Suppressor macrophage treated with lipopolysaccharide for 1 hour (primary cell): ENCODE measurements at places on chromosomes 4 and X.

DNA sequence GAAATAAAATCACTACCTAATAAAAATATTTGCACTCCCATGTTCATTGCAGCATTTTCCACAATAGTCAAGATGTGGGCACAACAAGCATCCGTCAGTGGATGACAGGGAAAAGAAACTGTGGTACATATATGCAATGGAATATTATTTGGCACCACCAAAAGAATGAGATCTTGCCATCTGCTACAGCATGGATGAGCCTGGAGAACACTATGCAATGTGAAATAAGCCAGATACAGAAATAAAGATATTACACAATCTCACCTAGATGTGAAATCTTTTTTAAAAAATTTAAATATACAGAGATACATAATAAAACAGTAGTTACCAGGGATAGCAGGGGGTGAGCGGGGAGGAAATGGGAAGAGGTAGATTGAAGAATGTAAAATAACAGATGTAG lies 44.8 kb downstream of the LDB2 start:
- no peak for DNase-seq

GRCh38 chr4:168978001-168978700 lies 31.9 kb downstream of the CBR4 start:
- no peak for DNase-seq

DNA sequence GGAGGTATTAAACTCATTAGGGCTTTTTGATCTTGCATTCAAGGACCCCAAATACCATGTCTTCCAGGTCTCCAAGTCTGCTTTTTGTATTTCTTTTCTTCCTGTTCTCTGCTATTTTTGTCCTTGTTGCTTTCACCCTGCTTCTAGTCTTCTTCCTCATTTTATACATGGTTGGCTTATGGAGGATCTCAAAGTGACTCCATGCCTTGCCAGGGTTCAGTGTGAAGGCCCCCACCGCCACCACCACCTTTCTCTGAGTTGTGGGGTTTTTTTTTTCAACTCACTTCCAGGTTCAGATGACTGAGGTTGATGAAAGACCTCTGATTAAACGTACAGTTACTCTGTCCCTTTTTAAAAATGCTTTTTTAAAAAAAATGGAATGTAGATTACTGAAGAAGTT lies 96.3 kb downstream of the MAML3 start:
- DNase-seq: no peak

DNA sequence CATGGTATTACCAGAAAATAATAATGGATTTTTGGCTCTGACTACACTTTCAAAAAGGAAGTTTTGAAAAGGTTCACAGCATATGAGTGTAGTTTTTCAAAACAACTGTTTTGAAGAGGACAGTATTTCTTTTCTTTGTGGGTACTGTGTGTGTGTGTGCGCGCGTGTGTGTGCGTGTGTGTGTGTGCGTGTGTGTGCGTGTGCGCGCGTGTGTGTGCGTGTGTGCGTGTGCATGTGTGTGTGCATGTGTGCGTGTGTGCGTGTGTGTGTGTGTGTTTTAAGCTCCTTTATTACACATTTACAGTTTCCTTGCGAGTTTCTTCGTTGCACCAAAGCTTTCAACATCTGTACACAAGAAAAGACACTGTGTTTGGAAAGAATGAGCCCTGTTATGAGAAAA lies 755.4 kb downstream of the SH3BGRL start:
- DNase-seq: no peak

DNA sequence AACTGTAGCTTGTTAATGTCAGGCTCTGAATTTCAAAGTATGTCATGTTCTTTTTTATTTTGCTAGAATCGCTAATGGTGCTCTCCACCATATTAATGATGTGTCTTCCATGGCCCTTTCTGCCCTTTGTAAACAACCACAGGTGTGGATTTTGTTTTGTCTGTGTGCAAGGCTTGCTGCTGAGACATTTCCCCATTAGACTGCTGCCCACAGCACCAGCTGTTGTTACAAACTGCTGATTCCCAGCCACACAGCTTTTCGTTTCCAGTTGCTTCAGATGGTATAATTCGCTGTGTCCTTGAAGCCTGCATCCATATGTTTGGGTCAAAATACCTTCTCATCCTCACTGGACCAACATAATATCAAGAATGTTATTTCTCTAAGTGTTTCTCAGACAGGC lies 32.8 kb downstream of the KCNIP4 start:
- no peak for DNase-seq

- no peak for DNase-seq
Observed at GRCh38 chr4:75189711-75190335, 256.9 kb downstream of the PARM1 start.
